Neural progenitor cell (in vitro differentiated cells): ENCODE measurements at places on chromosomes 1 and 21. TPM values are rescaled to one million over a fixed set of nuclear protein-coding genes. Genes with fewer than 3 reads are reported as not detected.
A peak's percentile ranks its signal among the peaks of the same experiment; 100 is the strongest.

DNA sequence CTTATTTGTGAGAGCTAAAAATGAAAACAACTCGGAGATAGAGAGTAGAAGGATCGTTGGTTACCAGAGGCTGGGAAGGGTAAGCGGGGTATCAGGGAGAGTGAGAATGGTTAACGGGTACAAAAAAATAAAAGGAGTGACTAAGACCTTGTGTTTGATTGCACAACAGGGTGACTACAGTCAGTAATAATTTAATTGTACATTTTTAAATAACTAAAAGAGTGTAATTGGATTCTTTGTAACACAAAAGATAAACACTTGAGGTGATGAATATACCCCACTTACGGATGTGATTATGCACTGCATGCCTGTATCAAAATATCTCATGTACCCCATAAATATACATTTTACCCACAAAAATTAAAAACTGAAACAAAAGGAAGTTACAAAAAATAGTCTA is 29.4 kb downstream of the FOXJ3 start:
- DNase-seq, result no peak
- H3K27me3 ChIP-seq, result no peaks in the 10 kb centered on the region
- H3K4me3 ChIP-seq, result no peak overlapping the region

- no peak overlapping the region for H3K27ac ChIP-seq
- H3K27me3 ChIP-seq, result no peaks in the 10 kb centered on the region
- DNase-seq, result no peak
- no peak overlapping the region for H3K4me3 ChIP-seq
Measured at GRCh38 chr1:15236321-15236721, 10.7 kb upstream of the FHAD1 start.

DNA sequence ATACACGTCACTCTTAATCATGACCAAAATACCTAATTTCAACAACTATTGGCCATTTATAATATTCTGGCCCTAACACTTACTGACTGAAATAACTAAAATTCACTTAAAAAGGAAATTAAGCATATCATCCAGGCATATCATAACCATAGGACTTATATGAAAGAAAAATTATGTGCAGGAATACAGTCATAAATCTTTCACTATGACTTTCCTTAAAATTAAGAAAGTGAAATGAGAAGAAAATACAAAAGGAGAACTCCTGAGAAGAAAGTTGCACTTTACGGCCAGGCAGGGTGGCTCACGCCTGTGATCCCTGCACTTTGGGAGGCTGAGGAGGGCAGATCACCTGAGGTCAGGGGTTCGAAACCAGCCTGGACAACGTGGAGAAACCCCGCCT is 9.4 kb downstream of the ZZZ3 start:
- no peaks in the 10 kb centered on the region for H3K4me1 ChIP-seq
- no peaks in the 10 kb centered on the region for H3K36me3 ChIP-seq

GRCh38 chr1:220527279-220527907 is 543 bp upstream of the MARK1 start:
- peak; percentile 38 for DNase-seq
- H3K36me3 ChIP-seq, result no peaks in the 10 kb centered on the region
- H3K27ac ChIP-seq, result no peak overlapping the region
- H3K27me3 ChIP-seq, result peaks cover 6% of the 10 kb centered on the region
- H3K4me1 ChIP-seq, result peaks cover 33% of the 10 kb centered on the region

DNA sequence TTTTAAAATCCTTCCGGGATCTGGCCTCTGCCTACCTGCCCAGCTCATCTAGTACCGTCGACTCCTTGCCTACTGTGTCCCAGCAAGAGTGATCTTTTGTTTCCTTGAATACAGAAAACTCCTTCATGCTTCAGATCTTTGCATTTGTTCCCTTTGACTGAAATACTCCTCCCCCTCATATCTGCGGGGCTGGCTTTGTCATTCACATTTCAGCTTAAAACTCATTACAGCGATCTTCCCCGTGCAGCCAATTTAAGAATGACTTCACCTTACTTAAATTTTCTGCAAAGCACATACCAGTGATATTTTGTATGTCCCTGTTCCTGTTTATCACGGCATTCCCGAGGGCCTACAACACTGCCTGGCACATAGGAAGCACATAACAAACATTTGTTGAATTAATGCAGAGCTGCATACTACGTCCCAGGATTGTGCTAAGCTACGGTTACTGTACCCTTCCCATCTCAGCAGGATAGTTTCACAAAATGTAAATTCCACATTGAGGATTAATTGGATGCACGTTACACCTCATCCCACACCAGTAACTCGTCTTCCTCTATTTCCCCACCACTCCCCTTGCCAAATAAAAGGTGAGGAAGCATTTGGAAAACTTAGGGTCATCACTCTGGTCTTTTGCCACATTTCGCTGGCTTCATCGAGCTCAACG is 837 bp upstream of the DESI2 start:
- H3K4me3 ChIP-seq, result peak overlapping the region; percentile 98
- no peaks in the 10 kb centered on the region for H3K27me3 ChIP-seq
- peaks cover 30% of the 10 kb centered on the region for H3K4me1 ChIP-seq

Gene TACSTD2
- 0.28 TPM in 1 of 2 replicates, not detected in the other for total RNA-seq

Gene ETV3L
- total RNA-seq, result 0.25 TPM in 1 of 2 replicates, not detected in the other

Gene ATP1A1
- total RNA-seq, result 61.5 and 92.5 TPM in 2 replicates

Gene AKNAD1
- total RNA-seq, result not detected in 2 replicates
